ENCODE measurements at places on chromosomes 1 and 21.

DNA sequence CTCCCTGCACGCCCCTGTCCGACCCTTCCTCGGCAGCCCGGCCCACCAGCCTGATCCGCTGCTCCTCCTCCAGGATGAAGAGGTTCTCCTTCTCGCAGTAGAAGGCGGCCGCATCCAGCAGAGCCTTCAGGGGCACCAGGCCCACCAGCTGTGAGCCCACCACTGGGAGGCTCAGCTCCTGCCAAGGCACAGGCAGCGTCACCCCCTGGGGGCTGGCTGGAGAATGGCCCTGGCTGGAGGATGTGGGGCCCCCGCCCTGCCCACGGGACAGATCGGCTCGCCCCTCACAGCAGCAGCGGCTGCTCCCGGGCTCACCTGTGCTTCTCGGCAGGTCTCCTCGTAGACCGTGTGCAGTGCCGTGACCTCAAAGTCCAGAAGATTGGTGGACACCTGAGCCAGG lies 5.3 kb downstream of the FTCD start:
- no peak for DNase-seq

DNA sequence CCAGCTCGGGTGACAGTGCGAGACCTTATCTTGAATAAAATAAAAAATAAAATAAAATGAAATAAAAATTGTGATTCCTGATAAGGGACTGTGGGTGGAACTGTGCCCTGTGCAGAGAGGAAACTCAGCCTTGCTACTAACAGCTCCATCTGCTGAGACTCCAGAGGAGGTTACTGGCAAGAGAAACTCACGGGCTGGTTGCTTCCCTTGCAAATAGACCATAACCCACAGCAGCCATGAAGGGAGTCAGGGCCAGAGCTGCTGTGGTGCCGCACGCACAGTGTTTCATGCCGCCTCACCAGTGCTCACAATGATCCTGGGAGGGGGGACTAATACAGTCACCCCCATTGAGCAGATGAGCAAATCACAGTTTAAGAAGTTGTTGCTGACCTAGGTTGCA lies 13.7 kb downstream of the ZBTB17 start:
- DNase-seq: no peak

GRCh38 chr1:229027622-229028182 lies 243.2 kb upstream of the RAB4A start:
- DNase-seq: peak; percentile 20

DNA sequence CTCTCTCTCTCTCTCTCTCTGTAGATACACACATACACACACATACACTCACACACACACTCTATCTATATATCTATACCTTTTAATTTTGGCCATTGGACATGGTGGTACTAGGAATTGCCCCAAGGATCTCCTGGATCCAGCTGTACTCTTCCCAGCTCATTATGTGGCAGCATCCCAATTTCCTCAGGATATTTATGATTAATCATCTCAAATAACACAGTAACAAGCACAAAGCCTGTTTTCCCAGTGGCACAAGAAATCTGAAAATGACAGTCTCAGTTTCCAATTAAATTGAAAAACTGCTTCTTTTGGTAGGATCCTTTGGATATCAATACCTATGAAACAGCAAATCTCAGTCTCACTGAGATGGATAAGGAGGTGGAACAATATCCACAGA lies 27.6 kb downstream of the S100A10 start:
- no peak for DNase-seq

GRCh38 chr21:41879190-41879998 lies at the start of gene PRDM15:
Gene PRDM15 (minus strand): TSS chr21:41879344. CDS start chr21:41860363, 18,981 bp downstream.
- DNase-seq: peak; percentile 80

- no peak for DNase-seq
Observed at GRCh38 chr1:79638382-79638781, 631.9 kb upstream of the ADGRL4 start.

- no peak for DNase-seq
Observed at GRCh38 chr1:33764149-33764548, 99.7 kb upstream of the HMGB4 start.

DNA sequence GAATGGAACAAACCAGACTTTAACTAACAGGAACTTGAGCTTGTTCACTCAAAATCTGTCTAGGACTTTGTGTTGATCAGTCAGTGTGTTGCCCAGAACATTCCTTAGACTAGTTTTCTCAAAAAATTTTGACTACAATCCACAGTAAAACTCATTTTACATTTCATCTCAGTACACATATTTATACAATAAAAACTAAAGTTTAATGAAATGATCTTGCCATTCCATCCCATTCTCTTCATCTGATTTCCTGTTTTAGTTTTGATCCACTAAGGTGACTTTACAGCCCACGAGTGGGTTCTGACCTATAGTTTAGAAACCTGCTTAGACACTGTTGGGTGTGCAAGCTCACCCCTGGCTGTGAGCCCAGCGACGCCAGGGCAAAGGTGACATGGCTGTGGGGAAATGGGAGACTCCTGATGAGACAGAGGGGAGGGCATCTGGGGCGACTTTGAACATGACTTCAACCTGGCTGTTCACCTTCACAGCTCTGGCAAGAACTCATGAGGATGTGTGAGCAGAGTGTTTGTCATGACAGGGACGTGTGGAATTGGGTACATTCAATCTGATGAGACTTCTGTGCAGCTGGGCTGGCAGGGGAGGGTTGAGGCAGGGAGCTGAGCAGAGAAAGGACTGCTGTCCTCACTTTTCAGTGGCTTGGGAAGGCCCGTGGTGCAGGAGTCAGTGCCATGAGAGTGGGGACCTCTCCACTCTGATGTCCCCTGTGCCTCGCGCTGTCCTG lies 40.6 kb downstream of the LHX4 start:
- DNase-seq: no peak

GRCh38 chr1:179599623-179600249 lies 8.1 kb downstream of the TDRD5 start:
- DNase-seq: no peak

DNA sequence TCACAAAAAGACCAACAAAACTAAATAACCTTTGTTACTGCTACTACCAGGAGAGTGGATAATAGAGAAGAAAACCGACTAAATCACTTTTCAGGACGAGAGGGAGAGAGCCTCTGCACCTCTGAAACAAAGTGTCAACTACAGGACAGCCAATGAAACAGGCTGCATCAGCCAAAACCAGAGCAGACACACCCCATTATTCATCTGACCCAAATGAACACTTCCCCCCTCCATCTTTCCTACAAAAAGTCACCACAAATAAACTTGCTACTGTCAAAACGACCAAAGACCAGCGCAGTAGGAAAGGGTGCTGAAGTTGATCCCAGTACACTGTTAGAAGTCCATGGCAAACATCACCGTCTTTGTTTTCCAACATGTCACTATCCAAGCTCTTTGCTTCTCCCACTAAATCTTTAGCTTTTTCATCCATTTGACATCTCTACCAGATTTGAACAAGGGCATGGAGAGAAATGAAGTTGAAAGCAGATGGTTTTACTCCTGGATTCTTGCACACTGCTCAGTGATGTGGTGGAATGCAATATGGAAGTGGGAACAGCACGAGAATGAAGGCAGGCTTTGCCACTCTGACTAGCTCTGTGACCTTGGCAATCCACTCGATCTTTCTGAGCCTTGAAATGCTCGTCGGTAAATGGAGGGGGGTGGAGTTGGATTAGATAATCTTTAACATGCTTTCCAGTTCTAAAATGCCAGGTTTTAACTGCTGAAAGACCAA lies 20.5 kb downstream of the DSTYK start:
- DNase-seq: no peak

GRCh38 chr21:28445141-28445830 lies 547.4 kb downstream of the LTN1 start:
- DNase-seq: no peak

DNA sequence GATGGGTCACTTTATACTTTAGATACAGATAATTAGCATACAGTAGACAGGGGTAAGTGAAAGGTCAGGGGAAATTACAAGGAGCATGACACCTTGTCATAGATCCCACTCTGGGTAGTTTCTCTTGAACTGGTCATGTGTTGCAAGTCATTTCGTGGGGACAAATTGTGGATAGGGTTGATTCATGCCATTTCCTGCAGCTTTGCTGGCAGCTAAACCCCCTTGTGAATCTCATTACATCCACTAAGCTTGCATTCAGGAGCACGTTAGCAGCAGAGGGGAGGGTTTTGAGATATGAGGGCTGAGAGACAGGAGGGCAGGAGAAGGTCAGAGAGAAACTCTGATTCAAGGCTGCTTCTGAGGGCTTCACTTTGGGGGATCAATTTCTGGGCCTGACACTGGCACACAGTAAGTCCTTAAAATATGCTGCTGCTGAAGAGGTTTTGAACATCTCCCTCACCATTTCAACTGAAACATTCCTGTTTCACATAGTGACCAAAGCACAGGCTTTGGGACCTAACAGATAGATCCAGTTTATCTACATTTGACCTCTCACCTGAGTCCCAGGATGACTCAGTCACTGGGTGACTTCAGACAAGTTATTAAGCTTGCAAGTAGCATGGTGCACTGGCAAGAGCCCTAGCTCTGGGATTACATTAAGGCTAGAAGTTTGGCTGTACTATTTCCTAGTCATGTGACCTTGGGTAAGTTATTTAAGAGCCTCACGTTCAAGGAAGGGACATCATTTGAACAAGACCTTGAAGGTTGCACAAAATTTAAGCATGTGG lies 206.0 kb upstream of the USP24 start:
- no peak for DNase-seq

DNA sequence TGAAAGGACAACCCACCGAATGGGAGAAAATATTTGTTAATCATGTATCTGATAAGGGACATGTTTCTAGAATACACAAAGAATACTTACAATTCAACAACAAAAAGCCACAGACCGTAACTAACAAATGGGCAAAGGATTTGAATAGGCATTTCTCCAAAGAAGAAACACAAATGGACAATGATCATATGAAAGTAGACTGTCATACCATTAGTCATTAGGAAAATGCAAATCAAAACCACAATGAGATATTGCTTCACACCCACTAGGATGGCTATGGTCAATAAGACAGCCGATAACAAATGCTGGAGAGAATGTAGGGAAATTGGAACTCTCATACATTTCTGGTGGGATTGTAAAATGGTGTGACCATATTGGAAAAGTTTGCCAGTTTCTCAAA lies 367.2 kb upstream of the SGIP1 start:
- DNase-seq: no peak

DNA sequence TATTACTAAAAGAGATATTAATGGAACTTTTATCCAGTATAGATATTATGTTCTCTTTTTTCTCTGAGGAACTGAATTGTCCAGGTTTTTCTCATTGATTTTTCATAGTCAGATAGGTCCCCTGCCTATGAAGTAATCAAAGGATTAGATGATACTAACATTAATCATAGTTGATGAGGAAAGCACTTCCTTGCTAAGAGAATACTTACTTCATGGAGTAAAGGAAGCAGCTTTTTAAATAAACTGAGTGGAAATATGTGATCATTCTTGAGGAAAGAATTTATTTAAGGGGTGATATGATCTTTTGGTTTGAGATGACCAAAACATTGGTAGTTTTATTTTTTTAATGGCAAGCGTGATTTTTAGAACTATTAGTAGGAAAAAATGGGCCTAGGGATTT lies 58.9 kb downstream of the SWT1 start:
- no peak for DNase-seq

GRCh38 chr21:32335601-32336575 lies 37.2 kb downstream of the MRAP start:
- DNase-seq: no peak

- DNase-seq: no peak
Observed at GRCh38 chr21:37458669-37459276, 92.2 kb downstream of the DYRK1A start.

DNA sequence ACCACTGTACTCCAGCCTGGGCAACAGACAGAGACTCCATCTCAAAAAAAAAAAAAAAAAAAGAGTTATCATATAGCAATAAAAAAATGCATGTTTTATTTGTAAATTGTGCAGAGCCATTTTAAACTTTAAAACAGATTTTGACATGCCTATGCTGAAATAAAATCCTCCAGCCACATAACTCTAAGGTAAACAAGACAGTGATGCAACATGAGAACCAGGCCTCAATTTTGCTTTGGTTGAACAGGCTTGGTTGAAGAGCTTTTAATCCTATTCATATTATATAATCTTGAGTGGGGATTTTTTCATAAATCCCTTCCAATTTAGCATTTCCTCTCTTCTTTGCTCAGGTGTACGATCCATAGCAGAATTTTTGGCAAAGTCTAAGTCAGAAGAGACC lies 26.1 kb downstream of the ARMH1 start:
- no peak for DNase-seq

GRCh38 chr1:226097866-226098625 lies 35.5 kb downstream of the H3-3A start:
- DNase-seq: no peak

GRCh38 chr1:183315991-183316758 lies 102.0 kb downstream of the NMNAT2 start:
- DNase-seq: no peak

DNA sequence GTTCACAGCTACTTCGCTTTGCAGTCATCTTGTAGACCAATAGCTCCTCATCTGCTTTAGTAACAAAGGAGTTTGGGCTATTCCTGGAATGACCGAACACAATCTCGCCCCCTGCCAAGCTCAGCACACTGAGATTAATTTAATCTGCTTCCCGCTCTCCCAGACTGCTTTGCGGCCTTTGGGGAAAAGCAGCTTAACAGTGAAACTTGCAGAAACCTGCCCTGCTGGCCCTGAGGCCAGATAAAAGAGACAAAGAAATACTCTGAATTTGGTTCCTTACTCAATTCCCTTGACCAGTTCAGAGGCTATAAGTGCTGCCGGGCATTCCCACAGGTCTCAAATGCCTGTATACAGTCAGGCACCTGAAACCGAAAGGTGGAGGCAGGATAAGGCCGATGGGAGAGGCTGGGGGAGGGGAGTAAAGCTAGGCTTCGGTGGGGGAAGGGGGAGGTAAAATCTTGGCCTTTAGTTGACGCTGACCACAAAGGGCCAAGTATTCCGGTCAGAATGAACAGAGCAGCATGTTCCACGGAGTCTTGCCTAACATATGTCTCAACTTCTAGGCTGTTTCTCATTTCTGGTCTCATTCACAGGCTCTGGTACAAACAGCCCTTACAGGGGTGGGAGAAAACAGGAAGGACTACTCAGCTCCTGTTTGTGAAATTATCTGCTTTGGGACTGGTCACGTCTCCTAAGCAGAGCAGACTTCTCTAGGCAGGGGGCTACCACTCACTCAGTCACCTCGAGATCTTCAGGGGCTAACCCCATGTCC lies 17.7 kb upstream of the A3GALT2 start:
- no peak for DNase-seq

DNA sequence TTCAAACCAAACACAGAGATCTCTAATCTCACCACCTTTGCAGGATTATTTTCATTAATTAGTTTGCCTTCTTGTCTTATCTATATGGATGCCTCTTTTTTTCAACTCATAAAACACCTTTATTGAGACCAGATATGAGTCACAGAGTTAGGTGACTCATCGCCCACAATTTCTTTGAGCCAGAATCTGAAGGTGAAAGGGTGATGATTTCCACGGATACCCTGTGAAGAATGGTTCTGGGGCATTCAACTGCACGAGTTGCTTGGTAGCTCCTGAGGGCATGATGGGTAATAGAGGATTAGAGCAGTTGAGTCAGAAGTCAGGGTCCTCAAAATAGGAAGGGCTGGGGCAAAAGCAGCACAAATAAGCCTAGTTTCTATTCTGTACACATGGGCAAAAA lies 128.2 kb downstream of the TBX19 start:
- DNase-seq: peak; percentile 75

- DNase-seq: no peak
Observed at GRCh38 chr21:25965951-25966707, 204.4 kb downstream of the APP start.

GRCh38 chr1:234756066-234756774 lies 146.2 kb upstream of the IRF2BP2 start:
- no peak for DNase-seq
